Aorta (tissue), 5 donors: ENCODE measurements at places on chromosomes 11 and 22. TPM values are rescaled to one million over a fixed set of nuclear protein-coding genes. Genes with fewer than 3 reads are reported as not detected.

The HTR3A gene
- total RNA-seq, result not detected

The SULT4A1 gene
- total RNA-seq, result not detected

The PGAP2 gene
- 17.7 TPM for total RNA-seq

The ALDH3B1 gene
- total RNA-seq, result 10.9 TPM

The PTPN5 gene
- total RNA-seq, result 1.5 TPM

The NELL1 gene
- total RNA-seq, result not detected

- no peaks in the 10 kb centered on the region for H3K4me1 ChIP-seq
- no peak overlapping the region for H3K27ac ChIP-seq
- H3K27me3 ChIP-seq, result no peaks in the 10 kb centered on the region
- no peaks in the 10 kb centered on the region for H3K36me3 ChIP-seq
- no peak for DNase-seq
Observed at GRCh38 chr22:32542677-32543357, 68.2 kb downstream of the FBXO7 start.

GRCh38 chr22:43928468-43928867 is 4.9 kb downstream of the PNPLA3 start:
- no peaks in the 10 kb centered on the region for H3K36me3 ChIP-seq
- no peak for DNase-seq
- no peak overlapping the region for H3K27ac ChIP-seq
- no peaks in the 10 kb centered on the region for H3K27me3 ChIP-seq
- H3K4me1 ChIP-seq, result no peaks in the 10 kb centered on the region

GRCh38 chr11:2652333-2653197 is 47.2 kb downstream of the KCNQ1OT1 start:
- H3K4me3 ChIP-seq, result no peak overlapping the region

GRCh38 chr11:44950031-44950624 is 555 bp downstream of the TP53I11 start:
- H3K27ac ChIP-seq, result no peak overlapping the region
- peak; percentile 64 for DNase-seq
- no peaks in the 10 kb centered on the region for H3K27me3 ChIP-seq
- H3K4me3 ChIP-seq, result peak overlapping the region; percentile 81
- H3K4me1 ChIP-seq, result no peaks in the 10 kb centered on the region
- no peaks in the 10 kb centered on the region for H3K36me3 ChIP-seq

DNA sequence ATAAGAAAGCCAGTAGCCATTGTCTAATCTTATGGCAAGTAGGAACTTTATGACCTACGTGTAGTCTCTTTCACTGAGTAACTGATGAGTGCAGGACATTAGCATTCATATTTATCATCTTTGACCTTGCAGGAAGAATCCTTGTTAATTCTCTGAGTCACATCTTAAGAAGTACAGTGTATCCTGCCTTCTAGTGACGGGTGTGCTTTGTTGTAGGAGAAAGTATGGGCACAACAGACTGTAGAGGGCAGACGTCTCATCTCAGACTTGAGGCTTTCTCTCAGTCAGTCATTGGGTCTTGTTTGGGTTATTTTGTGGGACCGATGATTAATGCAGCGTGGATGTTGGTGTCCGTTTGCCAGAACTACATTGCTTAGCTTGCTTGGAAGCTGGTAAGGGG is 6.8 kb downstream of the RNF214 start:
- no peaks in the 10 kb centered on the region for H3K4me1 ChIP-seq
- no peak overlapping the region for H3K4me3 ChIP-seq
- no peak for DNase-seq

GRCh38 chr22:23609983-23610781 is 21.9 kb downstream of the DRICH1 start:
- no peak overlapping the region for H3K27ac ChIP-seq
- no peak overlapping the region for H3K4me3 ChIP-seq
- H3K4me1 ChIP-seq, result no peaks in the 10 kb centered on the region
- no peaks in the 10 kb centered on the region for H3K36me3 ChIP-seq
- DNase-seq, result no peak

DNA sequence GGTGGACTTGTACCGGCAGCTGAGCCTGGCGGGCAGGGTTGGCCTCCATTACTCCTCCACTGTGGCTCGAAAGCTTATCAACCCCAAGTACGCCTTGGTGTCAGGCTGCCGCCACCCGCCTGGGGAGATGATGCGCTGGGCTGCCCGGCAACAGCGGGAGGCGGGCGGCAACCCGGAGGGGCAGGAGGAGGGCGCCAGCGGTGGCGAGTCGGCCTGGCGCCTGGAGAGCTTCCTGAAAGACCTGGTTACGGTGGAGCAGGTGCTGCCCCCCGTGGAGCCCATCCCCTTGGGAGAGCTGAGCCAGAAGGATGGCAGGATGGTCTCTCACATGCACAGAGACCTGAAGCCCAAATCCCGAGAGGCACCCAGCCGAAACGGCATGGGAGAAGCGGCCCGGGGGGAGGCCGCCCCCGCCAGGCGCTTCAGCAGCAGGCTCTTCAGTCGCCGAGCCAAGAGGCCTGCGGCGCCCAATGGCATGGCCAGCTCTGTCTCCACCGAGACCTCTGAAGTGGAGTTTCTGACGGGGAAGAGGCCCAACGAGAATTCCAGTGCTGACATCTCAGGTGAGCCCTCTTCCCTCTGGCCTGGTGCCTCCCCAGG is 26.7 kb downstream of the FAM83F start:
- H3K27me3 ChIP-seq, result no peaks in the 10 kb centered on the region
- no peaks in the 10 kb centered on the region for H3K36me3 ChIP-seq
- DNase-seq, result peak; percentile 34
- no peaks in the 10 kb centered on the region for H3K4me1 ChIP-seq

DNA sequence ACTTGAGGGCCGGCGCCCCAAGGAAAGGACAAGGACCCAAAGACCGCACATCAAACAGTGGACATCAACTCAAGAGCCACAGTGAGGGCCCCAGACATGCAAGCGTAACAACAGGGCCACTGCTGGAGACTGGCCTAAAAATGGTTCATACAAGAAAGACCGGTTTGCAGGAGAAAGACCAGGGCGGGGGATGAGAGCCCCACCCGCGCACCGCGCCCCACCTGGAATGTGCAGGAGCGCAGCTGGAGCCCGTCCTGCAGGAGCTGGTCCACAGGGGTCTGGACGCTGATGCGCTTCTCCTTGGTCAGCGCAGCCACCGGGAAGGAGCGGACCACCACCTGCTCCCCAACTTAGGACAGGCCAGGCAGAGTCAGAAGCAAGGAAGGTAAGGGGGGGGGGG is 13.9 kb downstream of the SBF1 start:
- DNase-seq, result no peak
- H3K4me1 ChIP-seq, result no peaks in the 10 kb centered on the region
- no peaks in the 10 kb centered on the region for H3K36me3 ChIP-seq
- H3K27ac ChIP-seq, result no peak overlapping the region

DNA sequence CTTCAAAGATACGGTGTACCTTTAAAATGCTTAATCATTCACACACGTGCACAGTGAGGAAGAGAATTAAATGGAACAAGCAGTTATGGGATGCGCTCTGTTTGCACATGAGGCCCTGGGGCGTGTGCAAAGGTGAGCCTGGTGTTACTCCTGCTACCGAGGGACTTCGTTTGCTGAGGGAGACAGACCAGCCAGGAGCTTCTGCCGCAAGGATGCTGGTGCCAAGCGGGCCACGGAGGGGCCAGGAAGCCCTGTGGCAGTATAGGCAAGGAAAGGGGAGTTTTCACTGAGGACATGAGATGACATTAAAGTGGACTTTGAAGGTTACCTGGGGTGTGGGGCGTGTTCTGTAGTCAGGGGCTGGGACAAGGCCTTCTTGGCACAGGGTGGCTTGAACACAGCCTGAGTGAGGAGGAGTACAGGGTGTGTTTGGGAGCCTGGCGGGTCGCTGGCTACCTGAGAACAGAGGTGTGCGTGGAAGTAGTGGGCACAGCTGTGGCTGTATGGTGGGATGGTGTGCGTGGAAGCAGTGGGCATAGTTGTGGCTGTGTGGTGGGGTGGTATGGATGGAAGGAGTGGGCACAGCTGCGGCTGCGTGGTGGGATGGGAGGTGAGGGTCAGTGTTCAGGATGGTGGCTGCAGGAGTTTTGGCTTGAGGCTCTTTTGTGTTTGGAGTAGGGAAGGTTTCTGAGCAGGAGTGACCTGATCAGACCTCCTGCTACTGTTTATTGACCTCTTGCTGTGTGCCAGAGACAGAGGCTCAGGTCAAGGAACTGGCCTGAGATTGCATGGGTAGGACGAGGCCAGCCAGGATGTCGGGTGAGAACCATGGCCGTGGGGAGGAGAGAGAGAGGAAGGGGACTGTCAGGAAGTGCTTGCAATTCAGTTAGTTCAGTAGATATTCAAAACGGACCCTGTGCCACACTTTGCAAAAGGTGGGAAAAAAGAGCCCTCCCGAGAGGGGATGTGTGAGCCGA is 13.7 kb downstream of the TBC1D22A start:
- no peak overlapping the region for H3K27ac ChIP-seq
- H3K36me3 ChIP-seq, result no peaks in the 10 kb centered on the region
- DNase-seq, result peak; percentile 62

DNA sequence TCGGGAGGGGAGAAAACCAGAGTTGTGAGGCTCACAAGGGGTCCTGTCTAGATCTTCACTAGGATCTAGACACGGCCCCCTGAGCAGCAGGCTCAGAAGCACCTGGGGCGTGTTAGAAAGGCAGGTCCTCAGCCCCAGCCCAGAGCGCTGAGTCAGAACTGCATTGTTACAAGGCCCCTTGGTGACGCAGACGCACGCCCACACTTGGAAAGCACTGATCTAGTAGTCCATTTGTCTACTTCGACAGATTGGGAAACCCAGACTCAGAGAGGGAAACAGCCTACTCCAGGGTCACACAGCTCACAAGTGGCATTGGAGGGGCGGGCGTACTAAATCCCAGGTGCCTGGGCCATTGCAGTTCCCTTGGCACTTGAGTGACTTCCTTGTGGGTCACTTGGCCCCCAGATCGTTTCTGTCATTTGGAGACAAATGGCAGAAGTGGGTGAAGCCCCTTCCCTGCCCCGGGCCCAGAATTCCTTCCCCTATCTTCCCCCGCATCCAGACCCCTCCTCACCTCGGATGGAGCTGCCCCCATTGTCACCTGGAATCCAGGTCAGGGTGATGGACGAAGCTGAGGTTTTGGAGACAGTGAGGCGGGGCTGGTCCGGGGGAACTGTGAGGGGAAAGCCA is 110.8 kb downstream of the CEP164 start:
- no peak overlapping the region for H3K27ac ChIP-seq
- no peaks in the 10 kb centered on the region for H3K27me3 ChIP-seq
- no peaks in the 10 kb centered on the region for H3K36me3 ChIP-seq
- H3K4me3 ChIP-seq, result no peak overlapping the region
- DNase-seq, result no peak

- no peaks in the 10 kb centered on the region for H3K27me3 ChIP-seq
- H3K36me3 ChIP-seq, result no peaks in the 10 kb centered on the region
- no peak overlapping the region for H3K4me3 ChIP-seq
Observed at GRCh38 chr22:30239488-30240405, 6.8 kb downstream of the LIF start.

DNA sequence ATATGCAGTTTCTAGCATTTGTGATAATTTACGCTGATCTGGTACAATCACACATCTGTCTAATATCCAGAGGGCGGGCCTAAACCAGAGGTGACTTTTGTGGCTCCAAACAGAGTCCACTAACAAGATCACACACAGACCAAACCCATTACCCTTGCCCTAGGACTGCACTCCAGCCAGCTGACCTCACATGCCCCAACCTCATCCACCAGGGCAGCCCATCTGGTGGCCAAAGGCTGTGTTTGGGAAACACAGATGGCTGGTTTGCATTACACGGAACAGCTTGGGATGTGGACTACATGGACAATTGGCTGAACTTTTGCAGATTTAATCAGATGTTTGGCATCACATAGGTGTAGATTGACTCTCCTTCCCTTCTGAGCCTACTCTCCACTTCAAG is 228.2 kb downstream of the GRIK4 start:
- no peaks in the 10 kb centered on the region for H3K36me3 ChIP-seq
- no peak for DNase-seq
- no peak overlapping the region for H3K4me3 ChIP-seq
- no peaks in the 10 kb centered on the region for H3K4me1 ChIP-seq
- no peak overlapping the region for H3K27ac ChIP-seq
- H3K27me3 ChIP-seq, result peaks cover 2% of the 10 kb centered on the region

DNA sequence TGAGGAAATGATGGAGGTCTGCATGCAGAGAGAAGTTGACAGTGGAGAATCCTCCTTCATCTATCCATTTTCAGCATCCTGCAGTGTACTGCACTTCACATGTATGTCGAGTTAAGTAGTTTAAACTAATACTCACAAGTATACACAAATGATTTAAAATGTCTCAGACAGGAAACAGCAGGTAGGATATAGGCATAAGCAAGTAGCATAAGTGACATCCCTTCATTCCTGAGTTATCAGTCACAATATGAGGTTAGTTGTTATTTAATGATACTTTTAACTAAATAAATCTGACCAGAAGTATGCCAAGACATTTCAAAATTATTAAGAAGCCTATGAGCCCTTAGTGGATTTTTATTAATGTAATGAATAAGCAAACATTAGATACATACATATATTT is 37.4 kb downstream of the MTMR2 start:
- H3K27me3 ChIP-seq, result no peaks in the 10 kb centered on the region
- no peak overlapping the region for H3K4me3 ChIP-seq
- H3K36me3 ChIP-seq, result no peaks in the 10 kb centered on the region
- H3K27ac ChIP-seq, result no peak overlapping the region
- H3K4me1 ChIP-seq, result no peaks in the 10 kb centered on the region

DNA sequence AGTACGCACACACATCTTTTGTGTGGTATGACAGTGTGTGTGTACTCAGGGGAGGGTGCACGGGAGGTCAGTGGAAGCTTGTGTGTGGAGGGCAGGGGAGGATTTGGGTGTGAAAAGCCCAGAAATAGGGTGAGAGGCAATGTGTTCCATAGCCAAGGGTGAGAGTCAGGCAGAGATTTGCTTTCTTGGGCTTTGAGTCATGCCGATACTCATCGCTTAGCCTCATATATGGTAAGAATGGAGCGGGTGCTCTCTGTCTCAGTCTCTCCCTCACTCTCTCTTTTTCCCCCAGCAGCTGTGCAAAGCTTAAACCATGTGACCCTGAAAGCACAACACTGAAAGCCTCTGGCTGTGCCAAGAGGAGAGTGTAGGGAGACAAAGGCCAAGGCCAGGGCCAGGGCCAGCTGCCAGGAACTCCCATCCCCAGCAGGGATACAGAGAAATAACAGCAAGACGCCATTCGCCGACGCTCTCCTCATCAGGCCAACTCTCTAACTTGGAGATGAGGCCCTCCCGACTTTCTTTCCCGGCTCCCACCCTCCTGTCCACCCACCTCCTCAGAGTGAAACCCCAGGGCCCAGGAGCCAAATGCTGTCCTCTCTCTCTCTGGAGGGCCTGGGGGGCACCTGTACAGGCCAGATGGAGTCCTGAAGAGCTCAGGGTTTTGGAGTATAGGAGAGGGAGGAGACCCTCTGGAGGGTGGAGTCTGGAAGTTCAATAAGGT is 20.3 kb upstream of the MICAL3 start:
- H3K4me1 ChIP-seq, result no peaks in the 10 kb centered on the region
- H3K36me3 ChIP-seq, result no peaks in the 10 kb centered on the region
- no peak overlapping the region for H3K27ac ChIP-seq
